ELF-1 (cell line): ENCODE measurements at places on chromosomes 4 and X.
A peak's percentile ranks its signal among the peaks of the same experiment; 100 is the strongest.

DNA sequence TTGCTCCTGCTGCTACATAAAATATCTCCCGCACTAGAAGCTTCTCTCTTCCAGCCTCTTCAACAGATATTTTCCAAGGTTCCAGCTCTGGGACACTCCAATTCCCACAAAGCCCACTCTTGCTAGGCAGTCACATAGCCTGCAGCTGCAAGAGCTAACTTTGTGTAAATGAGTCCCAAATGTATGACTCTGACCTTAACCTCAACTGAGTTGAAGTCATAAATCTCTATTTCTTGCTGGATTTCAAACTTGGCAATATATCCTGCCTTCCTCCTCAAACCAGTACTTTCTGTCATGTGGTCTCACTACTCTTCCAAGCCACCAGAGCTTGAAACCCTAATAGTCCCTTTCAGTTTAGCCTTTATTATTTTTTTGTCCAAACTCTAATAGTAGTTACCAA, 315.4 kb upstream of the GRIA3 start:
- DNase-seq = no peak

DNA sequence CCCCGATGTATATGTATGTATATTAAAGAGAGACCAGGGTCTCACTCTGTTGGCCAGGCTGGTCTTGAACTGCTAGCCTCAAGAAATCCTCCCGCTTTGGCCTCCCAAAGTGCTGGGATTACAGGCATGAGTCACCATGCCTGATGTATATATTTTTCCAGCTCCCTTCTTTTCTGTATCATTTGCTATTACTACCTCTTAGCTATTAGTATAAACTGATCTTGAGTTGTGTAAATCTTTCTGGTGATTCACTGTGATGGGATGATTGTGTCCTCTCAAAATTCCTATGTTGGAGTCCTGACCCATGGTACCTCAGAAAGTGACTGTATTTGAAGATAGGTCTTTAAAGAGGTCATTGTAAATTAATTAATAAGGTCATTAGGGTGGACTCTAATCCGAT, 53.1 kb downstream of the HPRT1 start:
- DNase-seq = no peak

DNA sequence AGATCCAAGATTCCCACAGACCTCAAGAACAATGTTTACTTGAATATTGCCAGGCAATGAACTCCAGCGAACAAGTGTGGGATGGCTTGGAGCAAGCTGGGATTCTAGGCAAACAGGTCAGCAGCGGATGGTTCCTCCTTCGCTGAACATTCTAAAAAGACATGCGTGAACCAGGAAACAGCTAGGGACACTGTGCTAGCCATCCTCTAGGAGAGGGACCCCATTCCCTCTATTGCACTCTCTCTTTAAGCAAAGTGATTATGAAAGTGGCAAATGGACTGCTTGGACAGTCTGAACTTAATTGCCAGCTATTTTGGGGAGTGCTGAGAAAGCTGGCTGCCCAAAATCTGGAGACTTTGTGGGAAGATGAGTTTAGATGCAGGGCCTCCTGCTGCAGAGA, 29.9 kb upstream of the TEC start:
- DNase-seq = no peak

DNA sequence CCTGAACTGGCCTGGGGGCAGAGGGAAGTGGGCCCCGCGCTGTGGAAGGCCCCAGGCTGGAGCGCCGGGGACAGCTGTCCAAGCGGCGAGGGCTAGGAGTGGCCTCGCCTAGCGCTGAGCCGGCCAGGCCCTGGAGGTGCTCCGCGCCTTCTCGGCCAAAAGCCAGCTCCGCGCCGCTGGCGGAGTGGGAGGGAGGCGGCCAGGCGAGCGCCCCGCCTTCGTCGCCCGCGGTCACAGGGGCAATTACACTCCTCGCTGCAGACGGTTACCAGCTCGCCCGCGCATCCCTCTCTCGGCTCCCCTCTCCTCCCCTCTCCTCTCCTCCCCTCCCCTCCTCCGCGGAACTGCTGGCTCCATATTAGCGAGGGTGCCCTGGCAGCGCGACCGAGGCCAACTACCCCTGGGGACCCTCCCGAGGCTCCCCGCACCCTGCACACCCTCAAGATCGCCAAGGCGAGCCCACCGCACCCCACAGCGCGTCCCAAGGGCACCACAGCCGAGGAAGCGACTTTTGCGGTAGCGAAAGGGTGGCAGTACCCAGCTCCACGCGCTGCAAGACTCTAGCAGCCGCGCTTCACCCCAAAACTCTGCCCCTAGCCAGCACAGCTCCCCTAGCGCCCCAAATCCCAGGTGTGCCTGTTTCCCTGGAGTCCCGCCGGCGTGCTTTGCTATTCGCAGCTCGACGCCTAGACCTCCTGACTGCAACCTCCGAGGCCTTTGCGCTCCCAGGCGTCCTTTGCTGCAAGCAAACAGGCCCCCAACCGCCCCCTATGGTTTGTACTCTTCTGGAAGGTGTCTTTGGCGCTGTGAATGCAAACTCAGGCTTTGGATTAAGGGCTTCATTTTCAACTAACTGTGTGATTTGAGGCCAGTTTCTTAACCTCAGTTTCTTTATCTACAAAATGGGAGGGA, 91.4 kb downstream of the BCOR start:
- peak; percentile 91 for DNase-seq

DNA sequence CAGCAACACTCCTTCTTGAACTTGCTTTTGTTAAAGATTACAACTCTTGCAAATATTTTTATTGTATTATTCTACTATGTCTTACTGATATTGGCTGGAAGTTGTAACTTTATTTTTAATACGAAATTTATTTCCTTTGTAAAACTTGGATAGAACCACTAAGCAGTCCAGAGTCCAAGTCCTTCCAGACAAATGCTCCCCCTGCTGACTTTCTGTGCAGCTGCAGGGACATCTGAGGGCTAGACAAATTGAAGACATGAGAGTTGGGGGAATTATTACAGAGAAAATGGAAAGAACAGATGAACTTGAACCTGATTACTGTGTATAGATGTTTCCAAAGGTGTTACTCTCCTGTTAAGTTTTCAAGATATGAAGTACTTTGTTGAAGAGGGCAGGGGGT, 238.8 kb downstream of the GRIA3 start:
- DNase-seq = no peak

DNA sequence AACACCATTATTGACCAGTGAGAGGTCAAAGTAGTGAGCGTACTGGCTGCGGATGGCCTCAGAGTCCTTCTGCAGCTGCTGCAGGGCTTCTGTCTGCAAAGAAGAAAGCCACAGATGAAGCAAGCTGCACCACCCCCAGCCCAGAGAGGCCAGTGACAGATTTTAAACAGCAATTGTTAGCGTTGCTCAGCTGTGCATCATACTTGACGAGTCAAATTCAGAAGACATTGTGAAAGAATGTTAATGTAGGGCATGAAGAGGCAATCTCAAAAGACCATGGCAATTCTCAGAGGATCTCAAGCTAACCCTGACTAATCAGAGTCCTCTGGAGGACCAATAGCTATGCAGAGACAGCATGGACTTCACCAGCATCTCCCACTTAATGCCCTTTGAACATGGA, 16.6 kb downstream of the DKC1 start:
- no peak for DNase-seq
